Activated T-helper 1 cell treated with anti-CD3 and anti-CD28 coated beads, Interleukin-12 subunit alpha, Interleukin-12 subunit beta, Interleukin-2, Interleukin-4 antibody, amounts not matched to agents 30 ng/mL and 10 ng/mL and 1 ng/mL, durations not matched to agents 14 hours and 24 hours and 36 hours (primary cell): ENCODE measurements at places on chromosomes 1 and 21.

GRCh38 chr1:229402993-229403392 lies 30.9 kb downstream of the ACTA1 start:
- no peak for DNase-seq
- no peaks in the 10 kb centered on the region for H3K36me3 ChIP-seq
- peaks cover 50% of the 10 kb centered on the region for H3K27me3 ChIP-seq
- no peak overlapping the region for H3K4me3 ChIP-seq

GRCh38 chr1:175599212-175599705 lies 144.1 kb downstream of the TNR start:
- H3K4me3 ChIP-seq: no peak overlapping the region
- peaks cover 41% of the 10 kb centered on the region for H3K4me1 ChIP-seq
- H3K36me3 ChIP-seq: no peaks in the 10 kb centered on the region
- DNase-seq: no peak

DNA sequence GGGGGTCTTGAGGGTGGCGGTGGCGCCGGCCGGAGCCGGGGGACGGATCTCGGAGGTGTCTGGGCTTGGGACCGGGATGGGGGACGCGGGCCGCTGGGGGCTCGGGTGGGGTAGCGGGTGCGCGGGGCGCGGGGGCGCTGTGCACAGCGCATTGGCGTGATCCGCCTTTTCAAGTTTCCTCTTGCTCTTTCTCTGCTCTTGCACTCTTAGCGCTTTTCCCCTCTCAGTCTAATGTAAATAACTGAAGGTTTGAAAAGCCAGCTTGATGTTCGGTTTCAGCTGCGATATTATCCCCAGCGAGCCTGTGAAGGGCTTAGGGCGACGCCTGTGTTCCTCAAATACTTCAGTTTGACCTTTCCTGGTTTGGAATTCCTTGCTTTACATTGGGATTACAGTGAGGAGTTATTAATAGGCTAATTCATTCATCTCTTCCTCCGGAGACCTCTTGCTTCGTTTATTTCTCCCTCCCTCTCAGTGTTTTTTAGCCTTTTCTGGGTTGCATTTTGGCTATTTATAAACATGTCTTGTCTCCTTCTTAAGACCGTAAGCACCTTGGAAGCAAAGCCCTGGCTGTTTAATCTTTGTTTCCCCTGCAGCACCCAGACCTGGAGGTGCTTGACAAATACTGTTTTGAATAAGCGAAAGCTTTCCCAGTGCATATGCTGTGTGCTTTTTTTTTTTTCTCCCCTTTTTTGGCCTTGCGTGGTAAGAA lies 693 bp downstream of the RAB4A start:
- DNase-seq: peak; percentile 13
- H3K27ac ChIP-seq: peak overlapping the region; percentile 82
- H3K27me3 ChIP-seq: peaks cover 2% of the 10 kb centered on the region
- peaks cover 19% of the 10 kb centered on the region for H3K4me1 ChIP-seq

DNA sequence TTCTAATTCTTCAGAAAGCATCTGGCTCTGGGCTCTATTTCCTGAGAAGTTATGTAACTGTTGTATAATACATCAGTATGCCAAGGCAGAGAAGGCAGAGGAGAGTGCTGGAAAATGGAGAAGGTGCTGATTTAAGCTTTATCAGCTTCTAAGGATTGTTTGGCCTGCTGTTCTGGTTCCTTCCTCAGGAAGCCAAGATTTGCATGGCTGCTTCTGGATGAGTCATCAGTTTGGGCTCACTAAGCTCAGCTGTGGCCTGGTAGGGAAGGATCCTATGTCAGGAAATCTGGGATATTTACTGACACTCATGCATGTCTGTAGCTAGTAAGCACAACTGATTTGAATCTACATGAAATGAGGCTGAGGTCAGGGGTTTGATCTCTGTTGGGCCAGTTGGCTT lies 73.2 kb upstream of the ADGRL4 start:
- no peaks in the 10 kb centered on the region for H3K27me3 ChIP-seq
- no peaks in the 10 kb centered on the region for H3K4me1 ChIP-seq
- DNase-seq: no peak
- H3K36me3 ChIP-seq: no peaks in the 10 kb centered on the region
- no peak overlapping the region for H3K4me3 ChIP-seq

DNA sequence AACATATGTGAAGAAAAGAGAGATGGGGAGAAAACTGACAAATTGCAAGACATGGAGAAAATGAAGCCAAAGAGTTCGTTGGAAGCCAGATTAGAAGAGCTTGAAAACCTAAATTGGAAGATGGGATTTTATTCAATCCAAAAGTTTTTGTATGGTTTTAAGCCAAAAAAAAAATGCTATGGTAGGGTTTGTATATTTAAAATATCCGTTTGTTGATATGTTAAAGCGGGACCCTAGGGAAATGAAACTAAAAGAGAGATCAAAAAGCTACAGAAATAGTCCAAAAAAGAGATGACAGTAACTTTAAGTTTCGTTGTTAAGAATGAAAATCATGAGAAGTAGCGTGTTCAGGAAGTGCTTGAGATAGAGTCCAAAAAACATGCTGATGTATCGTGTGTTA lies 617.7 kb upstream of the ADGRL2 start:
- H3K36me3 ChIP-seq: no peaks in the 10 kb centered on the region
- no peaks in the 10 kb centered on the region for H3K27me3 ChIP-seq
- no peak overlapping the region for H3K4me3 ChIP-seq
- no peak overlapping the region for H3K27ac ChIP-seq
- no peak for DNase-seq
- H3K4me1 ChIP-seq: no peaks in the 10 kb centered on the region
